ENCODE measurements at places on chromosomes 1 and 21.

- no peak for DNase-seq
Measured at GRCh38 chr1:55049914-55050278, 10.5 kb downstream of the PCSK9 start.

DNA sequence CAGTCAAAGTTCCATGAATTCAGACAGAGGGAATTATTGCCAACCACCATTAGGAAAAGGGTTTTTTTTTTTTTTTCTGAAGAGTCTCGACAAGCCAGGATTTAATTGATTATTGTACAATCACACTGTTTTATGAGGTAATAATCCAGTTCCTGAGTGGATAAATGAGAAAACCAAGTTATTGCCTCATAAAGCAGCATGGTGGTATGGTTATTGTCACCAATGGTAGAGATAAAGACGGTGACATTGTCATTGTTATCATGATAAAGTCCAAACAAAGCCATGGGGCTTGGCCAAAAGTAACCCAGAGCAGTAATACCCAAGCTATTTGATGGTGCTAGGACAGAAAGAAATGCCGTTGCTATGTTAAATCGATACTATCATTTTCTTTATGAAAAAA, 232.8 kb downstream of the USH2A start:
- DNase-seq, result no peak

- no peak for DNase-seq
Measured at GRCh38 chr1:221067721-221068120, 188.5 kb downstream of the HLX start.

DNA sequence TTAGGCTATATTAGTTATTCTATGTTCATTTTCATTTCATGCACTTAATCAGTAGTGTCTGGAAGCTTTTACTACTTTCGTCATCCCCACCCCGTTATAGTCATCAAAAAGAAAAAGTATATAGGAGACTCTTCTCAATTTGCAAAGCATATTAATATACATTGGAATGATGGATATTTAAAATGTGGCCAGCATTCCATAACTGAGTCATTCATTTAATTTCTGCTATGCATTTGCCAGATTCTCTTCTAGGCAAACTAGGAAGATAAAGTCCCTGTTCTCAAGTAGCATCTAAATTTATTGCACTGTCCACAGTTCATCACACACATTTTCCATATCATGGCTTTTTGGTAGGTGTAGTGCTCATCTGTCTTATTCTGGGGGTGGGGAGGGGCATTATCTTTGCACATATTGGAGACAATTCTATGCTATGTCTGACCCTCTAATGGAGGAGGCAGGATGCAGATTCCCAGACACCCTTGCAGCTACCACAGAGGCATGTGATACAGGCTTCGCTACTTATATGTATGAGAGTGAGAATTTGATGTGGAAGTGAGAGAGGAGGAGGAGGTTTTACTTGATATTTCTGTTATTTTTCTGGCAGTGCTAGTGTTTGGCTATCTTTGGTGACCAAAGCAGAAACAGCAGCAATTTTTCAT, 125.8 kb downstream of the CTH start:
- no peak for DNase-seq

- no peak for DNase-seq
Measured at GRCh38 chr1:155205969-155206593, 1.6 kb downstream of the THBS3 start.

DNA sequence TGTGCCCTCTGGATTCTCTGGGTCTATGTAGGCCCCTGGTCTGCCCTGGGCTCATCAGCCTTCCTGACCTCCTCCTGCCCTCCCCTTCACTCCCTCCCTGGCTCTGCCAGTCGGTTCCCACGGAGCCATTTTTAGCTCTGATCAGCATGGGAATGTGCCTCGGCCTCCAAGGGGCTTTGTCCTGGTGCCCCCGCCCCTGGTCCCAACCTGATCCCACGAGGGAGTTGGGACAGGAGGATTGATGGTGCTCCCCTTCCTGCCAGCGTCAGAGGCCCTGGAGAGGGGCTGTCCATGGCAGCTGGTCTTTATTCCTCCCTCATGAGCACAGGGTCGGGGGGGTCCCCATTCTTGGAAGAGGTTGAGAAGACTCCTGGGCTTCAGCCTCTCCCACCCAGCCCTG, 24.9 kb downstream of the ETNK2 start:
- no peak for DNase-seq

- no peak for DNase-seq
Measured at GRCh38 chr1:8516793-8517556, 199.1 kb downstream of the SLC45A1 start.

DNA sequence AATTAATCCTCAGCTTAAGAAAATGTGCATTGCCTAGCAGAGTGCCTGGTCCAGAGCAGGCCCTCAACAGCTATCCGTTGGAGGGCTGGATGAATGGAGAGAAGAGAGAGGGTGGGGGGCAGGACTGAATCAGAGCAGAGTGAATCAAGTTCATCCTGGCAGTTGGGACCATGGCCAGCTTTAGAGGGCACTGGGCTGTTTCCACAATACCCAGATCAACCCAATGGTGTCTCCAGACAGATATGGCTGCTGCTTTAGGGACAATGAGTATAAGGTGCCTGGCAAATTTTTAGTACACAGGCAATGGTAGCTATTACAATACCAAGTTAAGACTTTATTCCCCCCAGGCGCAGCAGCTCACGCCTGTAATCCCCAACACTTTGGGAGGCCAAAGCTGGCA, 17.1 kb downstream of the EMC1 start:
- no peak for DNase-seq

DNA sequence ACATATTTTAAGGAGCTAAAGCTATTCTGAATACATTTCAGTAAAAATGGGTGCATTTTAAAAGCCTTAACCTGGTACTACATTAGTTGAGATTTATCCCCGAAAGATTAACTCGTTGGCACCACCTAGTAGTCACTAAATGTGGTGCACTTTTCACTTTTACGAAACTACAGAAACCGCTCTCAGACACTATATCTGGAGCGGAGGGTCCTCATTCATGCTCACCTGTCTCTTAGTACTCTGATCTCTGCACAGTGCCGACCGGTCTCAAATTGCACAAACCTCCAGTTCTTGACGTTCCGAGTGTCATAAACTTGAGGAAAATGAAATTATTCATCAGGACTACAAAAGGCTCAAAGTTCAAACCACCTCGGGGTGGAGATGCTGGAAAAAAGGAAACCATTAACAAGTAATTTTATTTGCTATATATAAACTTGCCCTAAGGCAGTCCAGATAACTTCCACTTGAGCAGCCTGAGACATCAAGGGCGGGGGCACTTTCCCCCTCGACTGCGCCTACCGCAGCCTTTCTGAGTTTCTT, 722 bp downstream of the LZIC start:
- no peak for DNase-seq

DNA sequence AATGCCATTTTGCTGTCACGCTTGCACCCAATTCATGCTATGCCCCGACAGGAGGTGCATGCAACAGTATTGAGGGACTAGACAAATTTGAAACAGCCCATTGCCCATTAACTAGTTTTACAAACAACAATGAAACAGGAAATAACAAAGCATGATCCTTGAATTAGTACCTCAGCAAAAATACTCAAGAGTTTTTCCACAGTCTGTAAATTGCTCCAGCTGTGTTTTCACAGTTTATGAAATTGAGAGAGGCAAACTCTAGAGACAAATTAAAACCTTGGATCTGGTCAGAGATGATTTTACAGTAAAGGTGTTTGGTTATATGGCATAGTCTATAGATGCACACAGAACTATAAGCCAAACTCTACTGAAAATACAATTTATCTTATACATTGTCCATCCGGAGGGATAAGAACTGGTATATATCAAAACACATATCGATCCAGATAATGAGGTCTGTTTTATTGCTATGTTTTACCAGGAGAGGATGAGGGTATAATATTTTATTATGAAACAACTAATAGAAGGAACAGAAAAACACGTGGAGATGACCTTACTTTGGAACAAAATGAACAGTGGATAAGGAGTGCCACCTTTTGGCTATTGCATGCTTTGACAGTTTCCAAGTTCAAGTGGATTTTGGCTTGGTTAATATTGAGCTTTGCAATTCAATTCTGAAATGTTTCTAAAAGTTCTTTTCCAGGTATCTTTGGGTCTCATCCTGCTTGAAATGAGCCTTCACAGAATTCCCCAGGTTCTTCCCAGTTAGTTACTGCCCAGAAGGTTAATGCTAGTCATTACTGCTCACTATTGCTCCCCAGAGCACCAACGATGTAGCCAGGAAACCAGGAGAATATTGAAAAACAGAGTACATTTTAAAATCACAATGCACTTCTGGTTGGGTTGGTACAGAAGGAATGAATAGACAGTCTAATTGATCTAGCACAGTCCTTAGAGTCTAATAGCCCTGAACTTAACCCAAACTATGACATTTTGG, 45.7 kb downstream of the ZC3H11B start:
- DNase-seq, result no peak

GRCh38 chr1:112549590-112549989, 40.8 kb downstream of the WNT2B start:
- DNase-seq, result no peak

GRCh38 chr1:111334169-111334568, 43.5 kb downstream of the CHIA start:
- DNase-seq, result peak; percentile 85

- DNase-seq, result no peak
Measured at GRCh38 chr1:77565321-77565720, 117.1 kb downstream of the ZZZ3 start.

GRCh38 chr1:25996966-25997827, 666 bp downstream of the PAFAH2 start:
- no peak for DNase-seq

DNA sequence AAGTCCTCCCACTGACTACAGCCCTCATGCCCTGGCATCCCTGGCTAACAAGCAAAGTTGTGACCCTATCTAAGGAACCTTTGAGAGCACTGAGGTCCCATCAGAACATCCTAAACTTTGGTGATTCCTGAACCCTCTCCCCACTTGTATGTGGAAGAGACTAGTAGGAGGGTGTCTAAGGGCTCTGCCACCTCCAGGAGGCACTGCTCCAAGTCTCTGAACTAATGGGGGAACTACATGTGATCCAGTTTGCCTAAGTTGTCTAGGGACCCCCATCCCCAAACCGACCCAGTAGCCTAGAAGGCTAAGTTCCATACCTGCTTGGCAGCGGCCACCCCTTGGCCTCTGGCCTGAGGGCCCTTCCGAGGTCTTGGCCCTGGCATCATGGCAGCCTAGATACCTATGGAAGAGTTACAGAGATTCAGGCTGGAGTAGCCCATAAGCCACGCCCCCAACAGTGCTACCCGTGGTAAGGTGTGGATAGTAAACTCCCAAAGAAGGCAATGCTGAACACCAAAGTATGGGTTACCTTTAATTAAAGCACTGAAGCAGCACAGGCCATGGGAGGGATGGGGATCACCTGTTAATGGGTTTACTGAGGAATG, 1.7 kb downstream of the CC2D1B start:
- no peak for DNase-seq

- DNase-seq, result no peak
Measured at GRCh38 chr1:8910914-8911313, 32.4 kb upstream of the ENO1 start.

GRCh38 chr1:168187177-168187576, 8.4 kb downstream of the TIPRL start:
- no peak for DNase-seq

DNA sequence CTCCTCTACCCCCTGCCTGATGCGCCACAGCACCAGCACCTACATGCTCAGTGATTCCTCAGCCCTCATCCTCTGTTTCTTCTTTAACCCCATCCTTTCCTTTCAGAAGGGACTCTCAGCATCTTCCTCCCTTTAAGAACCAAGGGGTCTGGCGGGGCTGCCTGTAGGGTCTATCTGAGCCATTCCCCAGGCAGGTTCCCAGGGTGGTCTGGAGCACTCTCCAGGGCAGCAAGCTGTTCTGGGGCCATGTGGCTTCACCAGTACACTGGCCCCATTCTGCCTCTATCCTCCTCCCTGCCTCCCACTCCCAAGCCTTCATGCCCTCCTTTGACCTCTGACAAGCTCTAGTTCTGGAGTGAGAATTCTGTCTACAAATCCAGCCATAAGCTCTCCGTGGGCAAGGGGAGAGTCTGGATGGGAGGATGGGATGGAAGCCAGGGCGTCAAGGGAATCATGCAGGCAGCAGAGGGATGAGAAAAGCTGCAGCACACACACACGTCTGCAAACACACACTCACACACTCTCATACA, 10.4 kb downstream of the BATF3 start:
- DNase-seq, result no peak

- DNase-seq, result peak; percentile 95
Measured at GRCh38 chr1:153963030-153963849, at the start of gene SLC39A1. Gene SLC39A1, minus strand, starts transcription at chr1:153963537. Its CDS starts 822 bp downstream, at chr1:153962715.

DNA sequence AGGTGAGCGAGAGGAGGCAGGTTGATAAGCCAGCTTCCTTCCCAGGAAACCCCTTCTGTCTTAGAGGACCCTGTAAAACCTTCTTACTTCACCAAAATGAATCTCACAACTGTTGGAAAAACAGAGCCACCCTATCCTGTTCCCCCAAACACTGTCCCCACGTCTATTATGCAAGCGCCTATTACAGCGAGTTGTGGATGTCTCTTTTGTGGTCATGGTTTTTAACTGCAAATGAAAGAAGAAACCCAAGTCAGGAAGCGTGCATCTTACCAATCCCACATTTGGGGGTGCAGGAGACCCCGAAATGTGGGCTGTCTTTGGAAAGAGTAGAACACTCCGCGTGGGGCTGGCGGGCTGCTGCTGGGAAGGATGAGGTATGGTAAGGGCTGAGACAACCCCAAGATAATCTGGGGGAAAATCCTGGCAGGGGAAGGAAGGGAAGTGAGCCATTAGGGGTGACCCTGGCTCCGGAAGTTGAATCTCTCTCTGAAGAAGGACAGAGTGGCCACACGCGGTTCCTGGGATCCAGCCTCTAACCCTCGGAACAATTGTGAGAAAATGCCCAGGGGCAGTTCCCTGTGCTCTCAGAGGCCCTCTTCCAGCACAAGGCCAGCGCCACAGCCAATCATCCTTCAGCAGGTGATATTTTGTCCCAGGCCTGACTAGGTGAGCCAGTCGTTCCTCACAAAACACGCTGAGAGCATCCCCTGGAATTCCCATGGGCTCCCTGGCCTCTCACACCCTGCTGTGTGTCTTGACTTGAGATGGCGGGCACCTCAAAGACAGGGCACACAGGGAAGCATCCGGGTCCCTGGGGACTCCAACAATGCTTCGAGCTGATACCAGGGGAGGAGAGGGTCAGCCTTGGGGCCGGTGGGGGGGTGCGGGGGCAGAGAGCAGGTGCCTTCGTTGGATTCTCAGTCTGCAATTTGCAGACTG, 168.5 kb upstream of the IRF2BP2 start:
- DNase-seq, result no peak

GRCh38 chr1:24850328-24850920, 79.7 kb downstream of the RUNX3 start:
- DNase-seq, result no peak

GRCh38 chr1:95223110-95223509, 10.9 kb upstream of the RWDD3 start:
- DNase-seq, result no peak

DNA sequence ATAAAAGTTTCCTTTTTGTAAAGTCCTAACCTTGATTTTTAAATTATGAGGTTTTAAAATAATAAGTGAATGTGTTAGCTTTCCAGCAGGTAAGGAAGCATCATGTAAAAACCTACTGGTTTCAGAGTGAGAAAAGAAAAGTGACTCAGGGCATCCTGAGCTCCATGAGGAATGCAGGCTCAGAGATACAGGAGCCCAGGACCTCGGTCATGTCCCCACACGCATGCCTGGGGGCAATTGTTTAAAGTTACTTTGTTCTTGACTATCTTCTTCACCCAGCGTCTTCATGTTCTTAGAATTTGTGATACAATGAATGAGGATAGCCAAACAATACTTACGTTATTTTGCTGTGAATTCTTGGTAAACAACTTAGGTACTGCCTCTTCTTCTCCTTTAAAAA, 117.4 kb upstream of the PLPPR5 start:
- no peak for DNase-seq

Measured in CD4-positive, alpha-beta T cell (primary cell).